ENCODE measurements at places on chromosomes 7 and 10.
A peak's percentile ranks its signal among the peaks of the same experiment; 100 is the strongest.

DNA sequence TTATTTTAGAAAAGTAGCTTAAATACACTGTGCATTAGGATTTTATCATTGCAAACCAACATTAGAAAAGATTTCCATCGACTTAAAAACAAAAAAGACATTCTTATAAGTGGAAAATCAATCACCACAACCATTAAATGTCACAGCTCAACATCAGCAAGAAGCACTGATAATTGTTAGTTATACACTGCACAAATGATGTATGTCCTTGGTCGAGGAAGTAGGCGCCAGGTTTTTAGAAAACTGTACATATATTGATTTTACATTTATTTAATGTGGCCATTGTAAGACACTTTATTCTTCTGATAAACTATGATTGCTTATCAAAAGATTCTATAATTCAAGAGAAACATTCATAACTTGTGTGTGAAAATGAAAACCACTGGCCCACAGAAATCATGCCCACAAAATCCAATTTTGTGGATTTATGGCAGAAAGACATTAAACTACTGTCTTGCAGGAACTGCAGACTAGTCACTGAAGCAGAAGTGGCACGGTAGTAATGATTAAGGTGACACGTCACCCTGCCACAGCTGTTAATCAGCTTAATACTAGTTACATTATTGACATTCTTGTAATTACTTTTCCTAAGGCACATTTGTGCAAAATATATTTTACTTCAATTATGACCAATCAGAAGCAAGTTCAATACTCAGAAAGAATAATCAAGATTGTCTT is 79.4 kb downstream of the VPS41 start:
- DNase-seq: no peak

GRCh38 chr10:119414081-119414611 is 128.4 kb downstream of the RGS10 start:
- DNase-seq: no peak

DNA sequence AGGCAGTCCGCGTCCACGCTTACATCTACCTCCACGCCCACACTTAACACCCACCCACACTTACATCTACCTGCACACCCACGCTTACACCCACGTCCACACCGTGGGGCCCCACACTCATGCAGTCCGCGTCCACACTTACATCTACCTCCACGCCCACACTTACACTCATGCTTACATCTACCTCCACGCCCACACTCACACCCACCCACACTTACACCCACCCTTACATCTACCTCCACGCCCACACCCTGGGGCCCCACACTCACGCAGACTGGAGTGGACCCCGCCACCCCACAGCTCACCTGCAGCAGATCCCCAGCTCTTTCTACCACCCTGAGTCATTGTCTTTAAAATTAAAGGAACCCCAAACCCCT is 32.4 kb upstream of the PWWP2B start:
- DNase-seq: no peak

DNA sequence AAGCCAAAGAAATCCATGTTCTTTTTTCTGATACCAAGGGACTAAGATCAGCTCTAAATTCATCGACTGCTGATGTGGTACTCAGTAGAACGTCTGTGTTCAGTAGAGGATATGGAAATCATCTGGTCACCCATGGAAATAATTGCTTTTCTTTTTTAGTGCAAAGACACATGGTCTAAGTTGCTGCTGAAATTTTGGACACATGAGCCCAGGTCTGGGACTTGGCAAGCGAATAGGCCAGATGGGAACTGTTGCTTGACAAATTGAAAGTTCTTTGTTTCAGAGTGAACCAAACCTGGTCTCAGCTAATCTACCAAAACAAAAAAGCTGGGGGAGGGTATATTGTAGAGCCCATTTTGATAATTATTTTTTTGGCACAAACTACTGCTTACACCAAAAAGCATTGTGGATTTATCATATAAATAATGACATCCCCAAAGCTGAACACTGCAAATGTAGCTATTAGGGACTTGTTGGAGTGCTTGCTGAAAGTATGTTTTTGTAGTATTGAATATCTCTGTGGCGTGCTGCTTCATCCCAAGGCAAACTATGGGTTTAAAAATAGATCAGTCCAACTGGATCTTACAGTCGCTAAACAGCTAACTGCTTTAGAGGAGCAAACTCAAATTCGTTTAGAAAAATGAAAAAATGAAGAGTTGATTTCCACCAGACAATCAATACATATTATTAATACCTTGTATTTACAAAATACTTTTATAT is 144.7 kb downstream of the TRIL start:
- no peak for DNase-seq

GRCh38 chr10:17512341-17513001 is 58.1 kb upstream of the ST8SIA6 start:
- peak; percentile 52 for DNase-seq

DNA sequence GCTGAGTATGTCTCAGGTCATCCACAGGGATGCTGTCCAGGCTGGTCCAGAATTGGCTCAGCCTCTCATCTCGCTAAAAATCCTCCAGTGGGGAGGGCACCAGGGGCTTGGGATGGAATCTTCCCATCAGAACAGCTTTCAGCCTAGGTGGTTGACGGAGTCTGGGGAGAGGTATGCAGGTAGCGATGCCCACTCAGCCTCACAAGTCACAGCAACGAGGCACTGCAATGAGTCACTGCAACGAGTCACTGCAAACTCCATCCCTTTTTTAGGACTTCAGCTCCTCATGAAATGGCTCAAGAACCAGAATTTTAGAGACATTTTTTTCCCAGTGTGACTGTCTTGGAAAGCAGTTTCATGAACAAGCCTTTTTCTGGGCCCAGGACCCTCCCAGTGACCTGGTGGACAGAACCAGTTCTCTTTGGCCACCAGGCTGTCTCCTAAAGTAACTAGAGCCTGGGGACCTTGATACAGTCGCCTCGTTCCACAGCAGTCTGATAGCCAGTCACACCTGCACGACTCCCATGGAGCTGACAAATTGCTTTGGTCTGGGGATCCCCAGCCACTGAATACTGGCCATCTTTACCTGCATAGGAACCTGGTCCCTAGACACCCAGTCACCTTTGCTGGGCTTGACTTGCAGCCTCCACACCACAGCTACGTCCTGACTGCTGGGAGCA is 41.3 kb upstream of the PPP2R2D start:
- DNase-seq: no peak

DNA sequence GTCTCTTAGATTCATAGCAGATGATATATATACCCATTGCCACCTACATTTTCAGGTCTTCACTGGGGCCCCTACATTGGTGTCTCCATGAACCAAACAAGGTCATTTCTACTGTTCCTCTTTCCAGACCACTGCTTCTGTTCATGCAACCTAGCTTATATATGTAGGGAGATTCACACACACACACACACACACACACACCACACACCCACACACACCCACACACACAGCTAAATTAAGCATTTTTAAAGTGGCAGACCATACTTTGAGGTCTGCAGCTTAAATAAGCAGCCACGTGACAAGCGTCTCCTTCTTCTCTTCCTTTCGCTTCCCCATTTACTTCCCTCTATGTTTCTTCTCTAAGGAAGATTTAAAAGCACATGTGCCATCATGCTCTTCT is 70.0 kb upstream of the CC2D2B start:
- no peak for DNase-seq

DNA sequence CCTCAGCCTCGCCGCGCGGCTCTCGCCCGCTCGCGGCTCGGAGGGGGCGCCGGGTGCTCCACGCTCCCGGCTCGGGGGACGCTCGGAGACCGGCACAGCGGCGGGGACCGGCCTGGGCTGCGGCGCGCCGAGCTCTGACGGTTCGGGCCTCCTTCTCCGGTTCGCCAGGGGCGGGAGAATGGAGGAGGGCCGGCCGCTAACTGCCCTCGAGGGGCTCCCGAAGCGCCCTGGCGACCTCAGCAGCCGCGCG is 232 bp upstream of the GRID1 start:
- DNase-seq: no peak

- DNase-seq: no peak
These were observed 85.7 kb upstream of the IGFBP3 start for GRCh38 chr7:46006723-46007122.

DNA sequence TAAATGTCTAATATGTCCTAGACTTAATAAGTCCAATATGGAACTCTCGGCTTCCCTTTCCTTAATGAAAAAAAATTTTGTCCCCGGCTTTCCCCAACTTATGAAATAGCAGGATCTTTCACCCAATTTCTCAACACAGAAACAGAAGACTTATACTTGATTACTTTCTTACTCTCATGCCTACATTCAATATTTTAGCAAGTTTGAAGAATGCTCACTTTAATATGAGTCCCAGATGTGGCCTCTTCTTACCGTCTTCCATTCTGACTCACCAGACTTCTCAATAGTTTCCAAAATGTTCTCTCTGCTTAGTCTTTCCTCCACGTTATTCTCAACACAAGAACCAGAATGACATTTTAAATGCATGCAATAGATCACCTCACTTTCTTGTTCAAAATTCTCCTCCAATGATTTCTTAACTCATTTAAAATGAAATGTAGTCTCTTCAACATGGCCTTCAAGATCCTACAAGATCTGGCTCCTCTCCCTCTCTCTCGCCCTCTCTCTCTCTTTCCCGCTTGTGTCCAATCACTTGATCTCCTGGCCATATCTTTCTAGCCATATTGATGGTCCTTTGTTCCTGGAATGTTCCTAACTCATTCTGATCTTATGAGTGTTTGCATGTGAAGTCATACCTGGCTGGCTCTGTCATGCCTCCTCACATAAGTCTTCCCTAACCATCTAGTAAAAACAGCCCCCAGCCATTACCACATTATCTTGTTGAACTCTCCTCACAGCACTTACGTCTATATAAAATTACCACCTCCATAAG is 119.7 kb upstream of the FAM3C start:
- peak; percentile 55 for DNase-seq

- DNase-seq: no peak
These were observed 105.5 kb upstream of the MKLN1 start for GRCh38 chr7:131222171-131222570.

GRCh38 chr7:44257618-44258422 is 57.0 kb downstream of the YKT6 start:
- peak; percentile 53 for DNase-seq

- DNase-seq: no peak
These were observed 7.6 kb upstream of the RAB11FIP2 start for GRCh38 chr10:118054383-118054782.

GRCh38 chr7:158758586-158759244 is 54.1 kb upstream of the NCAPG2 start:
- no peak for DNase-seq

- DNase-seq: no peak
These were observed 137.7 kb downstream of the LRRC4 start for GRCh38 chr7:127893547-127893946.

DNA sequence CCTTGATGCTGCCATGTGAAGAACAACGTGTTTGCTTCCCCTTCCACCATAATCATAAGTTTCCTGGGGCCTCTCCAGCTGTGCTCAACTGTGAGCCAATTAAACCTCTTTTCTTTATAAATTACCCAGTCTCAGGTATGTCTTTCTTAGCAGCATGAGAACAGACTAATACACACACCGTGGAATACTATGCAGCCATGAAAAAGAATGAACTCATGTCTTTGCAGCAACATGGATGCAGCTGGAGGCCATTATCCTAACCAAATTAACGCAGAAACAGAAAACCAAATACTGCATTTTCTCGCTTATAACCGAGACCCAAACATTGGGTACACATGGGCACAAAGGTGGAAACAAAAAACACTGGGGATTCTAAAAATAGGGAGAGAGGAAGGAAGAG is 286.7 kb upstream of the MINDY3 start:
- DNase-seq: no peak

DNA sequence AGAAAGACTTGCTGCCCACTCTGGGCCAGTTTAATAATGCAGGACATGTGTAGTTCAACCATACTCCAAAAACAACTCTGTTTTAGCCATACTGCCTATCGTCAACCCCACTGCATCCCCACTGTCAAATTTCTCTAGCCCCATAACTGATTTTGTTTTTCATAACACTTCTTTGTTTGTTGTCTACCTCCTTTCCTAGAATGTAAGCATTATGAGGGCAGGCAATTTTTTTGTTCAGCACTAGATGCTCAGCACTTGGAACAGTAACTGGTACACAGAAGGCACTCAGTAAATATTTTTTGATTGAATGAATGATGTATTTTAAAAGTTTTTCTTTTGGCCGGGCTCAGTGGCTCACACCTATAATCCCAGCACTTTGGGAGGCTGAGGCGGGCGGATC is 183.8 kb upstream of the MKLN1 start:
- no peak for DNase-seq

DNA sequence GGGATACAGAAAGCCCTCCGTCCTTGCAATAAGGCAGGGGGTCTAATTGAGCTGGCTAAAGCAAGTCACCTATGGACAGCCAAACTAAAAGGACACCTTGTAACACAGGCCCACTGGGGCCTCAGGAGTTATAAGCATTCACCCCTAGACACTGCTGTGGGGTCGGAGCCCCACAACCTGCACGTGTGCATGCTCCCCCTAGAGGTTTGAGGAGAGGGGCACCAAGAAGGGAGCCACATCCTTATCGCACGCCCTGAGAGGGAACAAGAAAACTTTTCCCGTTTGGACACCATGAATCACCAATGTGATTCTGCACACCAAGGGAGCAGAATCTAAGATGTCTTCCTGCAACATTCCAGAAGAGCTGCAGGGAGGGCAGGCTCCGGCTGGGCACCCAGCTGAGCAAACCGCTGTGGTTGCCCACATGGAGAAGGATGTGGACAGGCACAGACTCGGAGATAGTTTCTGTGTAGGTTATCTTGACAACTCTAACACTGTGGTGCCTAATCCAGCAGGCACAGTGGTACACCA is 17.7 kb upstream of the TARP start:
- DNase-seq: no peak

GRCh38 chr7:121575194-121575765 is 179.2 kb upstream of the FAM3C start:
- DNase-seq: no peak

GRCh38 chr10:65751218-65751617 is 1174.6 kb upstream of the LRRTM3 start:
- no peak for DNase-seq

GRCh38 chr7:15685358-15686294 is 857 bp downstream of the MEOX2 start:
- no peak for DNase-seq

- DNase-seq: no peak
These were observed 5.1 kb downstream of the ZMIZ1 start for GRCh38 chr10:79073784-79074432.

DNA sequence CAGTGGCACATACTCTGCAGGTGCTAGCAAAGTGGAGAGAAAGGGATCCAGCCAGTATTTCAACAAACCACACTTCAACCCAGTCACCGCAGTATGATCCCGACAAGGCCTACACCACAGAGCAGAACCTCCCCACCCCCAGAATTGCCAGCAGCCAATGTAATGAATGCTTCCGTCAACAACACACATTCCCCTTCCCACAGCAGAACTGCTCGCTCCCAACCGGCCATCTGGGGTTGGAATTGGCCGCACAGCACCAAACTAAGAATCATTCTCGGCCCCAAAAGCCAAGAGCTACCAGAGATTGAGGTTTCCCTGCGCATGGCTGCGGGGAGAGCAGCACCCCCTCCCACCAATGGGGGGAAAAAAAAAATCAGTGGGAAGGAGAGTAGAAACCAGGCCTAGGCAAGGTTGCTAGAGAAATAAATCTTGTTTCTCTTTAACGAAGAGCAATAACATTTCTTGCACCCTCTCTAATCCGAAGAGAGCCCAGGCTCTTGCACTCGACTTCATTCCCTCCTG is 1.1 kb downstream of the WASL start:
- DNase-seq: no peak

GRCh38 chr10:128149267-128150014 is 23.2 kb upstream of the MKI67 start:
- DNase-seq: no peak

GRCh38 chr7:134785842-134786241 is 6.4 kb downstream of the CALD1 start:
- DNase-seq: no peak

Measured in keratinocyte (primary cell).